Endothelial cell (in vitro differentiated cells): ENCODE measurements at places on chromosomes 12 and 14. TPM values are rescaled to one million over a fixed set of nuclear protein-coding genes. Genes with fewer than 3 reads are reported as not detected.

GRCh38 chr14:98714626-98715425, 557.2 kb downstream of the BCL11B start:
- H3K27me3 ChIP-seq = peaks cover 8% of the 10 kb centered on the region
- H3K27ac ChIP-seq = no peak overlapping the region
- DNase-seq = no peak
- H3K4me1 ChIP-seq = peaks cover 4% of the 10 kb centered on the region
- no peak overlapping the region for H3K4me3 ChIP-seq
- no peaks in the 10 kb centered on the region for H3K36me3 ChIP-seq

GRCh38 chr12:53952335-53952694, 2.4 kb upstream of the HOXC12 start:
- H3K36me3 ChIP-seq = peaks cover 5% of the 10 kb centered on the region
- no peak overlapping the region for H3K4me3 ChIP-seq
- peaks cover 9% of the 10 kb centered on the region for H3K4me1 ChIP-seq

The CIROP gene
- total RNA-seq = not detected

DNA sequence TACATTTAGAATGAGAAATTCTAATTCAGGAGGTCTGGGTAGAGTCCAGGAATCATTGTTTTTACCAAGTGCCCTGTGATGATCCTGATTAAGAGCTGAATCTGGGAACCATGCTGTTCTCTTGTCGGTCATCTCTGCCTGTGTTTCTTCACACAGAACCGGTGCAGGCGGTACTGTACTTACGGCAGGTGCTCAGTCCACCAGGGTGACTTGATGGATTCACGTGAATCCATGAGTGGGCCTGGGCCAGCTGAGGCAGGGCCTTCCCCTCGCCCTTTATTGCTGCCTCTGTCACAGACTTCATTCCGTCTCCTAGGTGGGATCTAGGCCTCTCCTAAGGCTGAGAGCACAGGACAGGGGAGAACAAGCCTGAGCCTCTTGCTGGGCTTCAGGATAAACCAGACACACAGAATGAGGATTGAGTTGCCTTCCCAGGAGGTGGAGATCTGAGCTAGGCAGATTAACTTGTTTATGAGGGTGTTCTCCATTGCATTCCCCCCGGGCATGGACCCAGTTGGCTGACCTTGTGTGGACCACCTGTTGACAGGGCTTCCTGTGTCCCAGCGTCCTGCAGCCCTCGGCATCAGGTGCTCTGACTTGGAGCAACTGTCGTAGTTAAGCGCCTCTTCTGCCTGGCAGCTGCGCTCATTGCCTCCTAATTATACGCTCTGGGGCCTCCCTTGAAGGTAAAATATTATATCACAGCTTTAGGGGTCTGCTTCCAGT, 42.1 kb downstream of the B4GALNT3 start:
- H3K36me3 ChIP-seq = no peaks in the 10 kb centered on the region
- no peak overlapping the region for H3K27ac ChIP-seq
- H3K4me1 ChIP-seq = peaks cover 20% of the 10 kb centered on the region
- no peak overlapping the region for H3K4me3 ChIP-seq
- no peak for DNase-seq

- H3K36me3 ChIP-seq = no peaks in the 10 kb centered on the region
Observed at GRCh38 chr14:102822311-102822863, 45.1 kb downstream of the TRAF3 start.

DNA sequence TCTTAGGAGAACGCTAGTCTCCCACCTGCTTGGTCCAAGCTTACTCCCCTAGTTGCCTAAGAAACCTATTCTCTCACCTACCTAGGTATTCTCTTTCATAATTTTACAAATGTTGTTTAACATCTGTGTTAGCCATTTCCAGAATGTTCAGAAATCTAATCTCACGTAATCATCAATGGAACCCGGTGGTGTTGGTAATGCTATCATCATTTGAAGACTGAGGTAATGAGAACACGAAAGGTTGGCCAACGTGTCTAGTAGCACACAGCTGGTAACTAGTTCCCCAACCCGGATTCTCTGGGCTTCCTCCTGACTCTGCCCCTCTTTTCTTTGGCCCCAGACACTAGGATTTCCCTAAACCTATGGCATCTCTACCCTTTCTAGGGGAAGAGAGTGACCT, 43.8 kb upstream of the EMP1 start:
- DNase-seq = no peak
- no peak overlapping the region for H3K4me3 ChIP-seq
- no peaks in the 10 kb centered on the region for H3K36me3 ChIP-seq
- no peaks in the 10 kb centered on the region for H3K27me3 ChIP-seq

GRCh38 chr12:55696141-55696540, 11.6 kb downstream of the ITGA7 start:
- DNase-seq = no peak
- no peaks in the 10 kb centered on the region for H3K4me1 ChIP-seq
- no peak overlapping the region for H3K4me3 ChIP-seq

The SPSB2 gene
- 6.7 TPM for total RNA-seq

The TAS2R8 gene
- total RNA-seq = 0.44 TPM

DNA sequence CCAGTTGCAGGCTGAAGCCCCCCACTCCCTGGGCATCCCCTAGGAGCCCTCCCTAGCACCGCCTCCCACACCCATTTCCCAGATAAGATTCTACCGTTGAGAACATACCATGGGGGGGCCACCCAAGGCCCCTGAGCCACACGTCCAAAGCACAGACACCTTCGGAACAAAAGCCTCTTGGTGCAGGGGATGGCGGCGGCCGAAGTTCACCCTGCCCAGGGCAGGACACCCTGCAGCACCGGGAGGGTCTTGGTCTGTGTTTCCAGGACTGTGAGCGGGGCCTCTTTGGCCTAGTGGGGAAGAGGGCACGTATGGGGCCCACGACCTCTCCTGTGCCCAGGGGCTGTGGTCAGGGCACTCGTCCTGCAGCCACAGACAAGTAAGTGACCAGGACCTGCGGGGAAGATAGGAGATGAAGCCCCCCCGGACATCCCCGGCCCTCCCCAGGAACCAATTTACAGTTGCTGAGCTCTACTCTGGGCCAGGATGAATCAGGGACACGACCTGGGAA, 154.3 kb upstream of the C14orf180 start:
- H3K4me3 ChIP-seq = no peak overlapping the region
- no peaks in the 10 kb centered on the region for H3K4me1 ChIP-seq
- H3K27ac ChIP-seq = no peak overlapping the region
- DNase-seq = no peak
- no peaks in the 10 kb centered on the region for H3K36me3 ChIP-seq

The ARHGEF25 gene
- 20.0 TPM for total RNA-seq

DNA sequence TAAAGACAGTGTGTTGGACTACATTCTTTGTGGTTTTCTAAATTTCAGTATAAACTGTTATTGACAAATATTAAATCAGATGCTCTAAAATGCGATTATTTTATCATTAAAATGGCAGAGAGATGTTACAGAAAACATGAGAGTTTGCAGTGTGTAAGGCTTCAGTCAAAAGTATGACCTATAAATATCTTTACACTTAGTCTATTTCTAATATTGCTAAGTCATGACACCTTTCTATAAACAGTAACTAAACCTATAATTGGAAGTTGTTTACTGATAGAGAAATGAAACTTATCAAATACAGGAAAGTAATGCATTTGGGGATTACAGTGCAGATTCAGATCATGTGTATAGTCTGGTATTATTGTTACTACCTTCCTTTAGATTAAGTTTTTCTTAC, 68.9 kb upstream of the YARS2 start:
- no peaks in the 10 kb centered on the region for H3K36me3 ChIP-seq
- DNase-seq = no peak
- H3K4me3 ChIP-seq = no peak overlapping the region
- no peaks in the 10 kb centered on the region for H3K27me3 ChIP-seq
- H3K4me1 ChIP-seq = peaks cover 3% of the 10 kb centered on the region

The CLEC2A gene
- total RNA-seq = not detected

The EML5 gene
- total RNA-seq = 0.13 TPM

GRCh38 chr12:56808954-56809353, 45.8 kb downstream of the HSD17B6 start:
- H3K4me3 ChIP-seq = no peak overlapping the region
- H3K27me3 ChIP-seq = peaks cover 14% of the 10 kb centered on the region
- H3K27ac ChIP-seq = no peak overlapping the region
- H3K4me1 ChIP-seq = no peaks in the 10 kb centered on the region
- H3K36me3 ChIP-seq = peaks cover 18% of the 10 kb centered on the region
- DNase-seq = no peak

- H3K27ac ChIP-seq = no peak overlapping the region
- H3K4me1 ChIP-seq = no peaks in the 10 kb centered on the region
- no peaks in the 10 kb centered on the region for H3K36me3 ChIP-seq
- H3K27me3 ChIP-seq = no peaks in the 10 kb centered on the region
- no peak overlapping the region for H3K4me3 ChIP-seq
- no peak for DNase-seq
Observed at GRCh38 chr12:43357141-43357540, 194.9 kb downstream of the ADAMTS20 start.

DNA sequence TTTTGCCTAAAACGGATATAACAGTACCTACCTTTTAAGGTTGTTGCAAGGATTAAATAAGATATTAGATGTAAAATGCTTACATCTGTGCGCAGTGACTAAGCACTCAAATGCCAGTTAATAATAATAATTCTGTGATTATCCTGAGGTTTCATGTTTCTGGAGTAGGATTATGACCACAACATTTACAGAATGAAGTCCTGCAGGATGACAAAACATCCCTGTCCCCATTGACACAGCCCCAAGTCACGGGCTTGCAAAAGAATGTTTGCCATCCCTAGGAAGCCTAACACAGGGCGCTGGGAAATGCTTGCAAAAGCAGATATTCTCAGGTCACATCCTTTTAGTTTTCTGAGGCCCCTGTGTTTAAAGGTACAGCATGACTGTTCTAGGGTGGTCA, 20.1 kb downstream of the SUSD6 start:
- no peak overlapping the region for H3K27ac ChIP-seq
- DNase-seq = no peak
- no peaks in the 10 kb centered on the region for H3K36me3 ChIP-seq
- no peak overlapping the region for H3K4me3 ChIP-seq
- H3K27me3 ChIP-seq = peaks cover 8% of the 10 kb centered on the region
- peaks cover 79% of the 10 kb centered on the region for H3K4me1 ChIP-seq

DNA sequence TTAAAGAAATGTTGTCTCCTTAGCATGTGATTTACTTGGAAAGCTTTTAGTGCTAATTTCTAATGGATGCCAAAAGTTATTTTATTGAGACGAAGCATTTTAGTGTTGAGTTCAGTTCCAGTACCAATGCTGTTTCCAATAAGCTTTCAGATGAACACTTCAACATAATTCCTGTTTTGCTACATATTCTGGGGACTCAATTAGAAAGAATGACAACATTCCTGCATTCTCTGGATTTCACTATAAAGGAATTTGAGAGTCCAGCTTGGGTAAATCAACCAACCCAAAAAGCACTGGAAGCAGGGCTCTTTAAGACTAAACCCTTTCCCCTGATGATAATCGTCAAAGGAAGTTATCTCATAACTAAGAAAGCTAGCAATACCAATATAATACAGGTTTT, 353.0 kb upstream of the TMTC1 start:
- no peaks in the 10 kb centered on the region for H3K4me1 ChIP-seq
- H3K27me3 ChIP-seq = no peaks in the 10 kb centered on the region
- H3K4me3 ChIP-seq = no peak overlapping the region
- H3K27ac ChIP-seq = no peak overlapping the region

The FGF23 gene
- total RNA-seq = not detected

- no peaks in the 10 kb centered on the region for H3K4me1 ChIP-seq
- peak; percentile 11 for DNase-seq
- no peaks in the 10 kb centered on the region for H3K36me3 ChIP-seq
- H3K27ac ChIP-seq = no peak overlapping the region
- H3K4me3 ChIP-seq = no peak overlapping the region
- peaks cover 2% of the 10 kb centered on the region for H3K27me3 ChIP-seq
Observed at GRCh38 chr14:39988939-39989338, 556.7 kb upstream of the FBXO33 start.

DNA sequence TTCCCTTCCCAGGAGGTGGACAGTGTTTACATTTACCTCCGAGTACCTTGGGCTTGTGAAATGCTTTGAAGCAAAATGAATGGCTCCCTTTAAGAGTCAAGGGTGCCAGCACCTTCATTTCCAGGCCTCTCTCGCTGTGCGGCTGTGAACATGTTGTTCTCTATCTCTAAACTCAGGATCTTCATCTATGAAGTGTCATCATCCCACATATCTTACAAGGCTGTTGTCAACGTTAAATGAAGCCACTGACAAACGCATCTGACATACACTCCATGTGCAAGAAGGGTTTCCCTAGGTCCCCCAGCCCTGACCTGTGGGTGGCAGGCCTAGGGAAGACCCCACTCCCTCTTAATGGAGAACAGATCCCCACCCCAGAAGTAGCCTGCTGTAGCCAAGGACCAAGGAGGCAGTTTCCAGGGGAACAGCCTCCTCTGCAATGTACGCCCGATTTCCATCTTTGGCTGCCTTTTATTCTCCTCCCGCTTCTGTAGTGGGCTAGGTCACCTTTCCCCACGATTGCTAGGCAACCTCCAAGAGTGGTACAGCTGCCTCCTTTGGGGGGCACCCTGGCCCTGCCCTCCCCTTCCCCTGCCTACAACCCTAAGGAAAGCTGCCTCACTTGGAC, 7.6 kb downstream of the ACTN1 start:
- peaks cover 7% of the 10 kb centered on the region for H3K27me3 ChIP-seq
- peaks cover 56% of the 10 kb centered on the region for H3K4me1 ChIP-seq

GRCh38 chr12:3107954-3108353, 30.8 kb downstream of the TSPAN9 start:
- no peak overlapping the region for H3K4me3 ChIP-seq
- DNase-seq = no peak
- peaks cover 6% of the 10 kb centered on the region for H3K27me3 ChIP-seq
- H3K4me1 ChIP-seq = peaks cover 37% of the 10 kb centered on the region
- peaks cover 31% of the 10 kb centered on the region for H3K36me3 ChIP-seq

DNA sequence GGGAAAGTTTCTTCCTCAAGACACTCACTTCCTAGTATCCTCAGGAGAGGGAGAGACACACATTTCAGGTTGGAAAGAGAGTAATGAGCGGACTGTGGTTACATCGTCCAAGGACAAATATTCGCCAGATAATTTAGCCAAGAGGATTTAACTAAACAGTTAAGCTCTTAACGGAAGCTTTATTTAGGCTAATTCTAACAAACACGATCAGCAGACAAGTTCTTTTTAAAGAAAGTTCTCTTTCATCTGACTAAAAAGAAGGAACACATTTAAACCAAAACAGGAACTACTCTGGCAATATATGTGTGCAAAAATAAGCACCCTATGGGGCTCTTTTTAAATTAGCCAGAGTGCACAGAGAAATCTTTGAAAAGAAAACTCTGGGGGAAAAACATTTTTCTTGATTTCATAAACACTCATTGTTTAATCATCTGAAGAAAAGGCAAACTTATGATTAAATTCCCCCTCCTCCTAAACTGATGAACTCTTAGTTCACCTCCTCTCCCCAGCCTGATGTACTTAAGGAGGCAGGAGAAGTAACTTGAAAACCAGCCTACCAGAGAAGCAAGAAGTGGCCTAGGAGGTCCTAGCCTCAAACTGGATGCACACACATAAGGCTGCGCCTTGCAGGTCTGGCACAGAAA, 13.3 kb upstream of the BTG1 start:
- DNase-seq = no peak
- peaks cover 4% of the 10 kb centered on the region for H3K27me3 ChIP-seq
- H3K36me3 ChIP-seq = no peaks in the 10 kb centered on the region
- H3K4me3 ChIP-seq = no peak overlapping the region

DNA sequence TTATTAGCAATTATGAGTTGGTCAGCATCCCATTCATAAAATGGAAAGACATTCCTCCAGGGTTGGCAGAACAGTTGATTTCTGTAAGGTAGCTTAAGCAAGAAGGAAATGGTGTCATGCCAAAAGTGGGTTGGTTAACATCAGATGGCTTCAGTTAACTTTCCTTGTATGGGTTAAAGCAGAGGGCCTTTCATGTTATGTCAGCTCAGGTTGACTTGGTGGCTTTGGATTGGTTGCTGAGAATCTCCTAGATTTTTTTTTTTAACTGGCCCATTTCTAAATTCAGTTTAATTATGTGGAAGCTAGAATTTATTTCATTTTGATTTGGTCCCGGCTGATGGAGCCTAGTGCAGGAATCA, 87.8 kb downstream of the BBS10 start:
- DNase-seq = no peak
- peaks cover 7% of the 10 kb centered on the region for H3K4me1 ChIP-seq
- H3K36me3 ChIP-seq = no peaks in the 10 kb centered on the region
- no peak overlapping the region for H3K27ac ChIP-seq
